ENCODE measurements at places on chromosomes 16 and 17.

DNA sequence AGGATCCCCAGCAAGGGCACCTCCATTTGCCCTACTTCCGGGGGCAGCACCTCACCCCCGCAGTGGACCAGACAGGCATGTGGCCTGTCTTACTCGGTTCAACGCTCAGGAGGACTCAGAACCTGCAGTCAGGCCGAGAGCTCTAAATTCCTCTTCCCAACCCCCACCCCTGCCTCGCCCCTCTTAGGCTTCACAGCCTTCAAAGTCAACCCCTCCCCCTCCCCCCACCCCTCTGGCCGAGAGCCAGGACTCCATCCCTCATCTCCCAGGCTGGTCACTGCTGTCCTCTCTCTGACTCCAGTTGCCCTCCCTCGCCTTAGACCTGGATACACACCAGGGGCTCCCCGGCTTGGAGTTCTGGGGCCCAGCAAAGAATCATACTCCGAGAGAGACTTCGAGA is 8.1 kb upstream of the HS3ST6 start:
- no peak for DNase-seq

DNA sequence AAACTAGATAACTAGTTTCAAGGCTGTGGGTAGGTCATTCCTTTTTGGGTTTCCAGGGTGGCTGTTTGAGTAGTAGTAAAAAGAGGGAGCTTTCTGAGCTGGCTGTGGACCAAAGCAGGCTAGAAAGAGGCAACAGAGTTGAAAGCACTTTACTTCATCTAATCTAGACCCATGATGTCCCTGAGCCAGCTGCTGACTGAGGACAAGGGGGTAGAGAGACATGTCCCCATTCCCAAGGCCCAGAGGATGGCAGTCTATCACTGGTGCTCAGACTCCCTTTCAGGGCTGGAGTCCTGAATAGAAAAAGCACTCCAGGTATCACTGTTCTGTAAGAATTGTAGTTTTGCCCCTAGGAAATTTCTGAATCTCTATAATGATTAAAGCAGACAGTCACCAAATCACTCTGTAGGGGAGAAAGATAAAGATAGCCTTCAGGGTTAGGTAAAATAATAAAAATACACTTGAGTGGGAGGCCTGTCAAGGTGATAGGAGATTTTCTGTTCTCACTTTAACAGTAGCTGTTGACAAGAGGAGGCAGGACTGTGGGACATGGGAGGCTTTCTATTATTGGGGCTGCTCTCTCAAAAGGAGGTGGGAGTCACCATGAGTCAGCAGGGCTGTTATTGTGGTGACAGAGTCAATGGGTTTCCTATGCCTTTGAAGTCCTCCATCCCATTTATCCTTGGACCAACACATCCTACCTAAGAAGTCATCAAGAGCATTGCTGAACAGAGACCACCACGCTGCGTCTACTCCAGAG is 190.2 kb upstream of the MPHOSPH6 start:
- DNase-seq = no peak

- no peak for DNase-seq
Observed at GRCh38 chr17:38658741-38659345, 15.9 kb downstream of the EPOP start.

DNA sequence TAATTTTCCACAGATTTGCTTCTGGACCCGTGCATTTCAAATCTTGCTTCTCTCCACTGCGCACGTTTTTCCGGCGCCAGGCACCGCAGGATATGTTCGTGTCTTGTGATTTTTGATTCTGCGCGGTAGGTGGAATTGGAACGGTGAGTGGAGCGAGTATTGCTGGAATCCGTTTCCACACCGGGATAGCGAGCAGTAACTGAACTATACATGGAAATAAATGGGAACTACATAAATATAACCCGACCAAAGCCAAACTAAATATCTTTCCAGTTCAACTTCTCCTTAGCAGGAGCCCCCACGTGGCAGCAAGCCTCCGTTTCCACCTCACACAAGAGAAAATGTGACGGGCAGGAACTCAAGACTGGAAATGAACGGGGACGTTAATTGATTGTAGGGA is 154.0 kb downstream of the SEC14L1 start:
- no peak for DNase-seq

DNA sequence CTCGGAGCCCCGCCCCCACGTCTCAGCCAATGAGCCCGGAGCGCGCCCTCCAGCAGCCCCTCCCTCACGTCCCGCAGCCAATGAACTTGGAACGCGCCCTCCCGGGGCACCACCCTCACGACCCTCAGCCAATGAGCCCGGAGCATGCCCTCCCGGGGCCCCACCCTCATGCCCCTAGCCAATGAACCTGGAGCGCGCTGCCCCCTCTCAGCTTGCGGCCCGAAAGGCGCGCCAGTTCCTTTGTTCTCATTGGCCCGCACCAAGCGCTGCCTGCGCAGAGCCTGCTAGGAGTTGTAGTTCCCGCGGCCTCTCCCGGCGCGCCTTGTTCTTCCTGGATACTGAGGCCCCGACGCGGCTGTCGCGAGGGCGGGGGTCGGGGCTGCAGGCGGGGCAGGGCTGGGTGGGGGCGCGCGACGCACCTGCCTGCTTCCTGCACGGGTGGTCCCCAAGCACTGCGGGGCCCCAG is at the start of gene LRRC45:
Gene LRRC45, plus strand, starts transcription at position 325 of the 466 bp plus-strand sequence. CDS start 339 bp downstream, outside the sequence.
- peak; percentile 100 for DNase-seq

DNA sequence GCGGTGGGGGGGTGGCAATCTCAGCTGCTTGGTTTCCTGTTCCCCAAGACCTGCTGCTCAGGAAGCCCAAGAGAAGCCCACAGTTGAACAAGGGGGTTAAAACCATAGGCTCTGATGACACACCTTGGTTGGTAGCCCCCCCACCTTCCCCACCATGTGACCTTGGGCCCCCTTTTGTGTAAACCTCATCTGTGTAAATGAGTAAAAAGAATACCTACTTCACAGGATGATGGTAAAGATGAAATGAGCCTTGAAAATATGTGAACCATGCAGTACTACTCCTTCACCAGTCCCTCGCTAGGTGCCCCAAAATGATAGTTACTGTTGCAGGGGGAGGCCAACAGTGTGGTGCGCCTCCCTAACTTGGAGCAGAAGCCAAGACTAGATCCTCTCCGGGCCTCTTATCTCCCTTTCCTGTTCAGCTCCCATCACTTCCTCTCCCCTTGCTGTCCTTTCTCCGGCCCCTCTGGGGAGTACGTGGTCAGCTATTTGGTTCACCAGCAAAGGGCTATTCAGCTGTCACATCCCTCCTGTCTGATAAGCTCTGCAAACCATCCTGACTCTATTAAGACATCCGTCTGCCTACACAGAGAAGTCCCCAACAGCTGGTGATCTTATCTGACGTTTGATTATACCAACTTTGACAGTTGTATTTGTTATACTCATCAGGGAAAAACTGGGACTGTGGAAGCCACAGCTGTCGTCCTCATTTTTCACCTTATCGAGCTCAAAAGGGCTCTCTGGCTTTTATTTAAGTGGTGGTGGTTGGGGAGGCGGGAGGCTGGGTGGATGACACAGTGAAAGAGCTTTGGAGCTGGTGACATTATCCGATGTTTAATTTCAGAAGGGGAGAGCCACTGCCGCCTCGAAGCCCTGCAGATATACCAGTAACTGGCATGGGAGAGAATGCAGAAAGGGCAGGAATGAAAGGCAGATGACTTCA is 19.9 kb downstream of the DCAKD start:
- DNase-seq = no peak

GRCh38 chr16:68276223-68276622 is 11.9 kb downstream of the SLC7A6 start:
- no peak for DNase-seq

DNA sequence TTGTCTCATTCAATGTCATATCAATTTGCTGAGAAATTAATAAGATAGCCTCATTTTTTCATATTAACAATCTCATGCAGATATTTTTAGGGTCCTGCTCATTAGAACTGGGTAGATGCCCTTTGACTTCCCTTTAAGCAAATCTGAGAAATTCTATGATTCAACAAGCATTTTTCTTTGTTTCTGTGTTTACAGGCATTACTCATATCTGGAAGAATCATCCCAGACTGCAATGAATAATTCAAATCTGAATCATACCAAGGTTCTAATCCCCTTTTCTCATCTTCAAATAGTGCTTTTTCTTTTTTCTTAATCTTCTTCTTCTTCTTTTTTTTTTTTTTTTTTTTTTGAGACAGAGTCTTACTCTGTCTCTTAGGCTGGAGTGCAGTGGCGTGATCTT is 69.2 kb upstream of the KIFC3 start:
- DNase-seq = no peak

DNA sequence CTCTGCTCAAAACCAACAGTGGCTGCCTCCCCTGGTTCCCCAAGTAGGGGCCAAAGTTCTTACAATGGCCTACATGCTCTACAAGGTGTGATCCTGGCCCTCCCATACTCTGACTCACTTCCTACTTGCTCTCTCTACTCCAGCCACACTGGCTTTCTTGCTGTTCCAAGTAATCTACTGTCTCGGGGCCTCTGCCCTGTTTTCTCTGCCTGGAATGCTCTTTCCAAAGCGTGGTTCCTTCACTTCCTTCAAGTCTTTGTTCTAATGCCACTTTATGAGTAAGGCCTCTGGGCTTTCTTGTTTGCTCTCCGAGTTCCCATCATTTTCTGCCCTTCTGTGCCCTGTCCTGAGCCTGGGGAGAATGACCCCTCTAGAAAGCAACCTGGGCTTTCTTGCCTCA is 4.1 kb upstream of the CDH3 start:
- no peak for DNase-seq

DNA sequence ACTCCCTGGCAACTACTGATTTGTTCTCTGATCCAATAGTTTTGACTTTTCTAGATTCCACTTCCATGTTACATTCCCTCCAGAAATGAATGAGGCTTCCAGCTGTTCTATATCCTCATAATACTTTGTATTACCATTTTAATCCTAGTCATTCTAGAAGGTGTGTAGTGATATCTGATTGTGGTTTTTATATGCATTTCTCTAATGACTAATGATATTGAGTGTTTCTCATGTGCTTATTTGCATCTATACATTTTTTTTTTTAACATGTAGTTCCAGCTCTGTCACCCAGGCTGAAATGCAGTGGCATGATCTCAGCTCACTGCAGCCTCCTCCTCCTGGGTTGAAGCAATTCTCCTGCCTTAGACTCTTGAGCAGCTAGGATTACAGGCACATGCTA is 7.3 kb downstream of the ADGRG5 start:
- DNase-seq = no peak

- no peak for DNase-seq
Observed at GRCh38 chr17:79233916-79234551, 159.4 kb downstream of the ENGASE start.

DNA sequence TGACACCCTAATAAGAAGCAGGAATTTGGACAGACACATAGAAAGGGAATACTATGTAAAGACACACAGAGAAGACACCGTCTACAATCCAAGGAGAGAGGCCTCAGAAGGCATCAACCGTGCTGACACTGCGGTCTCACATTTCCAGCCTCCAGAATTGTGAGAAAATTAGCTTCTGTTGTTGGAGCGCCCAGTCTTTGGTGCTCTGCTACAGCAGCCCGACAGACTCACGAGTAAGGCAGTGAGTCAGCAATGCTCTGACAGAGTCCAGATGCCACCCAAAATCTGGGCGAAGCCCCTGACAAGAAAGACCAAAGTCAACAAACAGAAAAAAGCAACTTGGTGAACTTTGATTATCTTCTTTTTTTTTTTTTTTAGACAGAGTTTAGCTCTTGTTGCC is 32.5 kb upstream of the RAI1 start:
- DNase-seq = no peak

DNA sequence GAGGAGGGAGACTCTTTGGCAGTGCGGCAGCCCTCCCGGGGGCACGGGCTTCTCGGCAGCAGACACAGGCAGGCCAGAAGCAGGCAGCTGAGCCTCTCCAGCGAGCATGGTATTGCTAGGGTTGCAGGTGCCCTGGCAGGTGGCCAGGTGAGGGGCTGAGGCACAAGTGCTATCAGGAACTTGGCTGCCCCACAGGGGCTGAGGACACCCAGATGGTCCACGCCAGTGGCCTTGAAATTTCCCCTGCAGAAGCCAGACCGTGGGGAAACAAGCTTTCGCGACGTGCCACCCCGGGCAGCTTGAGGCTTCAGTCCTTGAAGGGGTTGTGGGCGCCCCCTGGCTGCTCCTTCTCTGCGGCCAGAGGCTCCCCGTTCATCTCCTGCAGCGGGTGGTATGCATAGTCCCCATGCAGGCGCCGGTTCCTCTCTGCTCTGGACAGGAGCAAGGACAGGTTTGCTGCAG is 8.5 kb downstream of the NAGPA start:
- DNase-seq = peak; percentile 46

DNA sequence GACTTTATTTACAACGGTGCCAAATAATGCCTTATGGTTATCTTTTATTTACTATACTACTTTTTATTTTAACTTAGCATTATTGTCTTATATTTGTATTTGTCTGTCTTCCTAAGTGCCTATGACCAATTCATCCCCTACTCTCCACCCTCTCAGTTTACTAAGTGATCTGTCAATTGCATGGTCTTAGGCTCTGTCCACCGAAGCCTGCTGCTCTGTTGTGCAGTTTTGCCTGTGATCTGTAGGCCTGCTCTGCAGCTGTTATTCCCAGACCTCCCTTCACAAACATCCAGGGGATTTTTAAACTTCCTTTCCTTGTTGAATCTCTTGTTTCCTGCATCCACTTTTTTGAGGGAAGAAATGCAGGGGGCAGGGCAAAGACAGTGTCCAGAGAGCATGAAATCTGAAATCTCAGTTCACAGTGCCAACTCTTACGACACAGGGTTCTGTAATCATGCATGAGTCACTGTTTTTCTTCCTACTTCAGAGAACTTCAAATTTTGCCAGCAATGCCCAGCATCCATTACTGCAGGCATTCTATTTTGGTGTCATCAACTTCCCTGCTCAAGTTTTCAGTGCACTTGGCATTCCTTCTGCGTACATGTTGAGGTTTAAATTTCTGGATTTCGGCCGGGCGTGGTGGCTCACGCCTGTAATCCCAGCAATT is 11.4 kb downstream of the SLFN5 start:
- DNase-seq = peak; percentile 73

GRCh38 chr16:87295259-87295658 is 21.9 kb downstream of the C16orf95 start:
- no peak for DNase-seq

DNA sequence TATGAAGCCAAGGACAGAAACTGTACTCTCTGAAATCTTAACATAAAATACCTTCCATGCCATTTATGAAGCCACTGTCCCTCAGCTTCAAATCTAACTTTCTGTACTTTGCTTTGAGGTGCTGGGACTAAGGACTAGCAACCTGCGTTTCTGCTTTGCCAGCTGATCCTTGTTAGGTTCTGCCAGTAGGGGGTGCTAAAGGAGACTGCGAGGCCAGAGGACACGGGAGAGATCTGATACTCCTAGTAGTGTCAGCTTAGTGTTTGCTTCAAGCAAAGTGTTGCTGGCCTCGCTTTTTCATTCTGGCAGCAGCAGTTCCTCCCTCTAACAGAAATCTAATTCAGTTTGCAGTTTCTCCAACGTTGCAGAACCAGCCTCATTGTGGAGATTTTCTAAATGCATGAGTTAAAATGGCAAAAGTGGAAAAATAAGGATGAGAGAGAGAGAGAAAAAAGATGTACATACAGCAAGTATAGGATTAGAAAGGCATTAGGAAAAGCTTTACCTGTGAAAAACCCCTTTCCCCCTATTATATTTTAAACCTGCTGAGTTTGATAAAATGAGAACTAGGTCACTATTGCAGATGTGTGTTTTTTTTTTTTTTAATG is 297.5 kb downstream of the CA10 start:
- DNase-seq = no peak

Measured in heart right ventricle (tissue), 16 donors.